Activated CD4-positive, alpha-beta memory T cell treated with anti-CD3 and anti-CD28 coated beads, Interleukin-2, amount 10 ng/mL, durations not matched to agents 7 days and 5 days (primary cell): ENCODE measurements at places on chromosomes 4 and X.

DNA sequence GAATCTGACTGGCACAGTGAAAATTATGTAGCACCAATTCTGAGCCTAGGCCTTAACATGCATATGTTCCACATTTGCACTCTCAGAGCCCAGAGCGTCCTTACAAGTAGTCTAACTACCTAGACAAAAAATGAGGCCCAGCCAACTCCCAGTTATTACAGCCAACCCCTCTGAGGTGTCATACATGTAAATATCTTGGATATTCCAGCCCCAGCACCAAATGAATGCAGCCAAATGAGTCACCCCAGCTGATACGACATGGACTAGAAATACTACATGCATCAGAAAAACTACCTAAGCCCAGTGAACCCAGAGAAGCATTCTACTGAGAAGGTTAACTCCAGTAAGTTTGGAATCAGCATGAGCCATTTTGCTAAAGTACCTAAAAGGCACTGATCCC lies 145.1 kb downstream of the STPG2 start:
- H3K36me3 ChIP-seq: no peaks in the 10 kb centered on the region
- no peak overlapping the region for H3K27ac ChIP-seq
- no peak overlapping the region for H3K4me3 ChIP-seq
- H3K4me1 ChIP-seq: no peaks in the 10 kb centered on the region
- DNase-seq: no peak
- H3K27me3 ChIP-seq: no peaks in the 10 kb centered on the region

DNA sequence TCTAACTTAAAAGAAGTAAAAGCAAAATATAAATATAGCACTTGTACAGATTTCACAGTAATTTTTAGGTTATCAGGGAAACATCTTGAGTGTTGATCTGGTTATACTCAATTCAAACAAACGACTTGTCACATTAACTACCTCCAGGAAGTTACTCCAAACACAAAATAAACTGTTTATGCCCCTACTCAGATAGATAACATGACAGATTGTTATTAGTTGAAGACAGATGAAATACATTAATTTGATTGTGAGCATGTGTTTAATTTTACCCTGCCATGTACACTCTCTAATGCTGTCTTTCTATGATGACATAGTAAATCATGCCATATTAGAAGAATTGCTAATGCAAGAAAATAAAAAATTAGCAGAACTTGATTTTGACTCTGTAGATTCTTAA lies 88.0 kb downstream of the RAB28 start:
- peaks cover 3% of the 10 kb centered on the region for H3K36me3 ChIP-seq
- no peak overlapping the region for H3K4me3 ChIP-seq
- no peak for DNase-seq

DNA sequence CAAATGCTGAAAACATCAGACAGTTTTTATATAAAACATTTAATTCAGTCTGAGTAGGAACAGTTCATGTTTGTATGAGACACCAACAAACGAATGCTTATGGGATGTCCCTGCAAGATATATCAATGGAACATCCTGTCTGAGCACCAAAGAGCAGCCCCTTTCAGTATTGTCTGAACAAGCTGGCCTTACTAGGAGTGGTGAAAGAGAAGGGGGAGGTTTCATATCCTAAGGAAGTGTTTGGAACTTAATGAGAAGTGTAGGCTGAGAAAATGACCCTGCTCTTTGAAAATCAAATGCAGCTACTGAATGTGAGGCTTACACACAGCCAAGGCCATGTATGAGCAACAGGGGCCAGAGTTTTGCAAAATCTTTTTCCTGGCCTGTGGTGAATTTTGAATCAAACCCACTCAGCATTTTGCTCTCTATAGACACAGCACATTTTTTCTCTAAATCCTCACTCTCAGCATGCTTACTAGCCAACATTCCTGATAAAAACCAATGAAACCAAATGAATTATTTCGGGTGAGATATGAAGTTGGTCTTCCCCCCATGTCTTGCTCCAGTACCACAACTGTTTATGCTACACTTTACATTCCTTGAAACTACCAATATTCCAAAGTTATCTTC lies 119.4 kb downstream of the LUZP4 start:
- no peak for DNase-seq
- no peaks in the 10 kb centered on the region for H3K27me3 ChIP-seq
- no peak overlapping the region for H3K27ac ChIP-seq
- H3K4me1 ChIP-seq: no peaks in the 10 kb centered on the region
- no peaks in the 10 kb centered on the region for H3K36me3 ChIP-seq
- no peak overlapping the region for H3K4me3 ChIP-seq

- no peak overlapping the region for H3K27ac ChIP-seq
- no peaks in the 10 kb centered on the region for H3K36me3 ChIP-seq
- no peak for DNase-seq
Observed at GRCh38 chr4:41329361-41329760, 72.6 kb downstream of the UCHL1 start.

GRCh38 chr4:124322234-124323065 lies 390.1 kb downstream of the ANKRD50 start:
- H3K36me3 ChIP-seq: no peaks in the 10 kb centered on the region
- peaks cover 2% of the 10 kb centered on the region for H3K27me3 ChIP-seq
- no peak for DNase-seq
- H3K27ac ChIP-seq: no peak overlapping the region
- no peak overlapping the region for H3K4me3 ChIP-seq
- no peaks in the 10 kb centered on the region for H3K4me1 ChIP-seq

GRCh38 chrX:9940421-9940820 lies 26.7 kb upstream of the CLDN34 start:
- H3K27ac ChIP-seq: no peak overlapping the region
- H3K36me3 ChIP-seq: no peaks in the 10 kb centered on the region
- H3K4me3 ChIP-seq: no peak overlapping the region
- DNase-seq: no peak

GRCh38 chr4:17068891-17069290 lies 170.4 kb upstream of the LDB2 start:
- DNase-seq: no peak
- no peaks in the 10 kb centered on the region for H3K36me3 ChIP-seq
- H3K27ac ChIP-seq: no peak overlapping the region
- H3K27me3 ChIP-seq: no peaks in the 10 kb centered on the region
- H3K4me3 ChIP-seq: no peak overlapping the region
- H3K4me1 ChIP-seq: no peaks in the 10 kb centered on the region

GRCh38 chr4:79253924-79254323 lies 71.9 kb downstream of the NAA11 start:
- DNase-seq: no peak
- no peak overlapping the region for H3K27ac ChIP-seq
- no peaks in the 10 kb centered on the region for H3K36me3 ChIP-seq
- no peak overlapping the region for H3K4me3 ChIP-seq
- peaks cover 2% of the 10 kb centered on the region for H3K4me1 ChIP-seq

DNA sequence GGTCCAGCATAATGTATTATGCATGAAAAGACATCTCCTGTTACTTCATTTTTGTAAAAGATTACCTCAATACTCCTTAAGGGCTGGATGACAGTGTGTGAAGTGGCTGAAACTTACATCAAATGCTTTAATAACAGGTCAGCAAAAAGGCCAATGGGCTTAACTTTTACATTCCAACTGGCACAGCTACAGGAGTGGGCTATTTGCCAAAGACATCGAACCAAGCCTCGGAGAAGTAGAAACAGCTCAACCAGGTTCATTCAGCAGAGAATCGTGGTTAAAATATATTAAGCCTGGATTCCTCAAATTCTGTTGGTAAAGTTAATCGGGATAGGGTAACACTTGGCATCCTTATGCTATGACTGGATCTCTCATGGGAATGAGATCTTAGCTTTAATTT lies 639.7 kb downstream of the TRIML1 start:
- H3K4me1 ChIP-seq: no peaks in the 10 kb centered on the region
- H3K36me3 ChIP-seq: no peaks in the 10 kb centered on the region
- H3K4me3 ChIP-seq: no peak overlapping the region
- no peak for DNase-seq
- no peaks in the 10 kb centered on the region for H3K27me3 ChIP-seq

DNA sequence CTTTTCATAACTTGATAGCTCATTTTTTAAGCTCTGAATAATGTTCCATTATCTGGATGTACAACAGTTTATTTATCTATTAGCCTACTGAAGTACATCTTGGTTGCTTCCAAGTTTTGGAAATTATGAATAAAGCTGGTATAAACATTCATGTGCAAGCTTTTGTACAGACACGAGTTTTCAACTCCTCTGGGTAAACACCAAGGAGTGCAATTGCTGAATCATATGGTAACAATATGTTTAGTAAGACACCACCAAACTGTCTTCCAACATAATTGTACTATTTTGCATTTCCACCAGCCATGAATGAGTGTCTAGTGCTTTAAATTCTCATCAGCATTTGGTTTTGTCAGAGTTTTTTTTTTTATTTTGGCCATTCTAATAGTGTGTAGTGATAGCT lies 266.7 kb upstream of the ATOH1 start:
- H3K27me3 ChIP-seq: no peaks in the 10 kb centered on the region
- no peak for DNase-seq
- H3K4me1 ChIP-seq: no peaks in the 10 kb centered on the region
- no peaks in the 10 kb centered on the region for H3K36me3 ChIP-seq

GRCh38 chr4:8869898-8870646 lies 1.6 kb downstream of the HMX1 start:
- peaks cover under 1% of the 10 kb centered on the region for H3K36me3 ChIP-seq
- no peak overlapping the region for H3K4me3 ChIP-seq
- H3K27me3 ChIP-seq: peaks cover 61% of the 10 kb centered on the region
- H3K27ac ChIP-seq: no peak overlapping the region
- no peak for DNase-seq
- H3K4me1 ChIP-seq: no peaks in the 10 kb centered on the region

DNA sequence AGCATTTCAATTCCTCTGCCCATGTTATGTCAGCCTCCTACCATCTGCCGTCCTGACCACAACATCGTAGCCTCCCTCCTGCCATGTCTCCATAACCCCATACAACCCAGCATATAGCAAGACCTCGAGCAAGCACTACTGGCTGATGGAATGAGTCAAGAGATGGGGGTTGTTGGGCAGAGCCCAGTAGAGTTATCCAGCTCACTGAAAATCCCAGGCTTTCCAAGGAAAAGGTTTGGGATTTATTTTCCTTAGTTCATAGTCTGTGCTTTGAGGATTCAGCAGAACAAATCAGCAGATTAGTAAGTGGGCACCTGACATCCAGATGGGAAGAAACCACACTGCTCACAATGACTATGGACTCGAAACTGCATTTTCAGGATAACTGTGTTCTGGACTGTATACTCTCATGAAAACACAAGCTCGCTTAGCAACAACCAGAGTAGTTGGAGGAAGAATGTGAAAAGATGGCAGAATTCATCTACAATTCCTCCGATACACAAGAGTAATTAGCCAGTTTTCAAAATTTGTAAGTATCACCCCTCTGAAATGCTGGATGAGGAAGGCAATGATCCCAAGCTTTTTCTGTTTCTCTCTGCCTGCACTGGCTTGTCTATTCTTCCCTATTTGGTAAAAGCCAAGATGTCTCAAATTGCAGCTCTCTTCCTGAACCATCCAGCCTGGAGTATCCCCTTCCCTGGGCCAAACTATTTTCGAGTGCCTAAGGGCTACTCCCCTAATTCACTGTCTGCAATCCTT lies 186.2 kb upstream of the TBL1X start:
- H3K27ac ChIP-seq: peak overlapping the region; percentile 47
- no peaks in the 10 kb centered on the region for H3K27me3 ChIP-seq
- peak overlapping the region; percentile 16 for H3K4me3 ChIP-seq
- H3K4me1 ChIP-seq: peaks cover 32% of the 10 kb centered on the region
- H3K36me3 ChIP-seq: no peaks in the 10 kb centered on the region
- DNase-seq: no peak

GRCh38 chr4:91436556-91436955 lies 867.2 kb upstream of the GRID2 start:
- no peaks in the 10 kb centered on the region for H3K36me3 ChIP-seq
- H3K27me3 ChIP-seq: no peaks in the 10 kb centered on the region
- H3K4me3 ChIP-seq: no peak overlapping the region
- no peak for DNase-seq

DNA sequence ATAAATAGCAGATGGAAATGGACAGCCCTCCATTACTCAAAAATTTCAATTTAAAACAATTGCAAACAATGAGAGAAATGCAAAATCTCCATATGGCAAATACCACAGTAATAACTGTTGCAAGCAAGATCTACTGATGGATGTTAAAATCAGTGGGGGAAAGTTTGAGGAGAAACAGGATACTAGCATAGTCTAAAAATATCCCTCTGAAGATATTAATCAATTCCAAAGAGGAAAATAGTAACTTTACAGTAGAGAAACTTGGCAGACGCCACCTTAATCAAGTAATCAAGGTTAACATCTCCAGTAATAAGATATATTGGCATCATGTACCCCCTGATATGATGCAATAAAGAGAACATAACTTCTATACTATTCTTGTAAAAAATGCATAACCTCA lies 344.8 kb downstream of the ZNF674 start:
- no peak for DNase-seq
- H3K4me3 ChIP-seq: no peak overlapping the region
- peaks cover 4% of the 10 kb centered on the region for H3K4me1 ChIP-seq
- H3K36me3 ChIP-seq: no peaks in the 10 kb centered on the region

DNA sequence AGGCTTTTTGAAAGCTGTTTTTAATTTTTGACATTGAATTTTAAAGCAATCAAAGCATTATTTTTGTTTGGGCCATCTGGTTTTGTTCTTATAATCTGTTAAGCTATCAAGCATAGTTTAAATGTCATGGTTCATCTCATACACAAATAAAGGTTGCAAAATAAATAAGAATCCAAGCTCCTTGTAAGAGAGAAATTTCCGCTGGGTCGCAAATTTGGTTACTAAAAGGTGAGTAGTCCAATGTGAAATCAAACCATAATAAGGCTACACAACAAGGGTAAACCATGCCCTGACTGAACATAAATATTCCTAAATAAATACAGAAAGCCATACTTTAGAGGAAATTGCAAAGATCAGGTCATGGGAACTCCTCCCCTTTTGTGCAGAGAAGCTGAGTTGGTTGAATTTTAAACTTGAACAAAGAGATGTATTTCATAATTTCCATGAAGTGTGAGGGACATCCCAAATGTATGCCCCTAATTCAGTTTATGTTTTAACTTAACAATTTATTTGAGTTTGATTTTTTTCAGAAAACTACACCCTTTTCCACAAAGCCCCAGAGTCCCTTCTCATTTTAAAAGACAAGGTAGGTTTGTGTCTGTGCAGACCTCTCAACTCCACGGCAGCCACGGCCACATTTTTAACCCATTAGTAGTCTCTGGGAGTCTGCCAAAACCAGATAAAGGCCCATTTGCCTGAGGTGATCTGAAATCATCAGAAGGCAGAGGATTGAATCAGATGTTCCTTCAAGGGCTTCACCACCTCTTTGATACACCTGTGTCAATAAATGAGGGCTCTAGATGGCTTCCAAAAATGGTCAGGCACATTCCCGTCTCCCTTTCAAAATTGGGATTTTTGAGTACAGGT lies 85.2 kb downstream of the PLAC1 start:
- peaks cover 4% of the 10 kb centered on the region for H3K4me1 ChIP-seq
- DNase-seq: no peak
- H3K27ac ChIP-seq: no peak overlapping the region
- H3K36me3 ChIP-seq: no peaks in the 10 kb centered on the region
- H3K4me3 ChIP-seq: no peak overlapping the region

GRCh38 chrX:84475596-84475995 lies 26.7 kb downstream of the HDX start:
- no peak for DNase-seq
- no peaks in the 10 kb centered on the region for H3K4me1 ChIP-seq
